ENCODE measurements at places on chromosomes 1 and 21. TPM values are rescaled to one million over a fixed set of nuclear protein-coding genes. Genes with fewer than 3 reads are reported as not detected.

RIMS3 gene
- total RNA-seq = 0.85 TPM

PCSK9 gene
- 0.19 TPM for total RNA-seq

OR6K3 gene
- total RNA-seq = not detected

HPCA gene
- total RNA-seq = not detected

DYNLT5 gene
- total RNA-seq = 2.5 TPM

EPB41 gene
- 1.9 TPM for total RNA-seq

ZFYVE9 gene
- 30.3 TPM for total RNA-seq

VWA5B1 gene
- total RNA-seq = not detected

LCE3D gene
- total RNA-seq = not detected

BMP8A gene
- total RNA-seq = 0.19 TPM

SYTL1 gene
- total RNA-seq = under 0.01 TPM

PRR9 gene
- total RNA-seq = not detected

SLC35F3 gene
- not detected for total RNA-seq

ANGPTL1 gene
- total RNA-seq = 4.6 TPM

CELA3B gene
- total RNA-seq = not detected

C1orf146 gene
- total RNA-seq = not detected

HES2 gene
- total RNA-seq = 0.77 TPM

OR10T2 gene
- total RNA-seq = not detected

TTC4 gene
- 25.4 TPM for total RNA-seq

PRAMEF20 gene
- total RNA-seq = not detected

RHD gene
- total RNA-seq = under 0.01 TPM

HSD3B1 gene
- total RNA-seq = not detected

FAM89A gene
- 5.9 TPM for total RNA-seq

LCE2A gene
- total RNA-seq = not detected

SLFNL1 gene
- total RNA-seq = 0.28 TPM

NOS1AP gene
- under 0.01 TPM for total RNA-seq
